ENCODE measurements at places on chromosomes 12 and 14.

GRCh38 chr12:40634517-40635131 is 57.6 kb upstream of the CNTN1 start:
- no peak for DNase-seq

GRCh38 chr12:89276860-89277259 is 75.4 kb downstream of the DUSP6 start:
- DNase-seq: no peak

- DNase-seq: no peak
Observed at GRCh38 chr12:1835211-1836131, 15.1 kb downstream of the LRTM2 start.

DNA sequence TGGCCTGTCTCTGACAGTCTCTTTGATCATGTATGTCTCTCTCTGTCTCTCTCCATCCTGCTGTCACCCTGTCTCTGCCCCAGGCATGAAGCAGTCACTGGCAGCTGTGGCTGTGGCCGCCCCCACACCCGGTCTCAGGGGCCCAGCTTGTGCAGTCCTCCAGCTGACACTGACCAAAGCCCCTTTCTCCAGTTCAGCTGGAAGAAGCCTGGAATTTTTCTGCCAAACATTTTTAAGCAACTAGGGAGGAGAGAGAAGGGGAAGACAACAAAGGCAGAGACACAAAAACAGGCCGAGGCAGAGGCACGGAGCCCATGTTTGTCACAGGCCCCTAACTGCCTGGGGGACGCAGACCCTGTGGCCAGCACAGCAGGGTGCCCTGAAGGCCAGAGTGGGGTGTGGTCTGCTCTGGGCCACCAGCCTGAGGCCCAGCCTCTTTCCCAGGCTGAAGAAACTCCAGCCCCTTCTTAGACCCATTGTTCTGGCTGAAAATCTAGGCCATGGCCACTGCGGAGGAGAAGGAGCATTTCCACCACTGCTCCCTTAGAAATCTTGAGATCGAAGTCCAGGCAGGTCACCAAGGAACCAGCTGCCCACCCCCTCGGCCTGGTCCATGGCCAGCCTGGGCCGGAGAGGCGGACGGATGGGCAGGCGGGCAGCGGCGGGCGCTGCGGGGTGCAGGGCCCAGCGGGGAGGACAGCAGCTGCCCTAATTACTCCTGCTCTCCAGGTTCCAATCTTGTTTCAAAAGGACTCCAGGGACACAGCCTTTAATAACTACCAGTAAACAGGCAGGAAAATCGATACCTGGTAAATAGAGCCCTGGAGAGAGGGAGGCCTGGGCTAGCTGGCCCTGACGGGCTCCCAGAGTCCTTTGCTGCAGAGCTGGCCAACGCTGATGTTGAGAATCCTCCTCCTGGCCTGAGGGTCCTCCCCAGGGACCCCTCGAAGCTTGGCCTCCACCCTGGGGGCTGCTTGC is 14.9 kb downstream of the DTX1 start:
- DNase-seq: no peak

- DNase-seq: no peak
Observed at GRCh38 chr12:90128526-90128925, 419.9 kb upstream of the ATP2B1 start.

GRCh38 chr12:68391937-68392336 is 59.8 kb upstream of the MDM1 start:
- DNase-seq: no peak

DNA sequence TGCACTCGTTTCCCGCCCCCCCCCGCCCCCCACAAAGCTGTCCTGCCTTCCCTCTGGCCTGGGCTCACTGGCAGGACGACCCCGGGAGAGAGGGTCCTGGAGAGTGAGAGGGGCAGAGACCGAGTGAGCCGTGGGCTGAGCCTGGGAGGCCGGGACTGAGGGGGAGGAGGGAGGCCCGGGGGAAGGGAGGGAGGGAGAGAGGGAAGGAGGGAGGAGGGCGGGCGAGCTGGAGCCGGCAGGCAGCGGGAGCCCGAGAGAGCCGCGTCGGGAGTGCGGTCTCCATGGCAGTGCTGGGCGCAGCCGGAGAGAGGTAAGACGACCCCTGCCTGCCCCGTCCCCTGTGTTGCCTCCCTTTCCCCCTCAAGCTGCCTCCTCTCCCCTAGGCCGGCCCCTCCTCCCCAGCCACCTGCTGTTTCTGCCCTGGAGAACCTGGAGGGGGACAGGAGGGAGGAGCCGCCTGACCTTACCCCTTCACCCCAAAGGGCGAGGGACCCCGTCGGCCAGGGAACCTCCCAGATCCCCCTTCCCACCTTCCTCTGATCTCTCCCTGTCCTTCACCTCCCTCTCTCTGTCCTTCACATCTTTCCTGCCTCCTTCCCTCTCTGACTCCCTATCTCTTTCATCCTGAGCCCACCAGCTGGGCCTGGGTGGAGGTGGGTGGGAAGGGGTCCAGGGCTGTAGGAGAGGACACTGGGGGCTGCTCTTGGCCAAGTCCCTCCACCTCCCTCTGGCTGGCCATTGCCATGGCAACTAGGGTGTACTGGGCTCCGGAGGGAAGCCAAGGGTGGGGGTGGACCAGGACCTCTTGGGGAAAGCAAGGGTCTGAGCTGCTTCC is at the start of gene GPR162:
Gene GPR162 (plus strand): TSS at position 231 of the 835 bp plus-strand sequence. CDS start 2,078 bp downstream, outside the sequence.
- no peak for DNase-seq

DNA sequence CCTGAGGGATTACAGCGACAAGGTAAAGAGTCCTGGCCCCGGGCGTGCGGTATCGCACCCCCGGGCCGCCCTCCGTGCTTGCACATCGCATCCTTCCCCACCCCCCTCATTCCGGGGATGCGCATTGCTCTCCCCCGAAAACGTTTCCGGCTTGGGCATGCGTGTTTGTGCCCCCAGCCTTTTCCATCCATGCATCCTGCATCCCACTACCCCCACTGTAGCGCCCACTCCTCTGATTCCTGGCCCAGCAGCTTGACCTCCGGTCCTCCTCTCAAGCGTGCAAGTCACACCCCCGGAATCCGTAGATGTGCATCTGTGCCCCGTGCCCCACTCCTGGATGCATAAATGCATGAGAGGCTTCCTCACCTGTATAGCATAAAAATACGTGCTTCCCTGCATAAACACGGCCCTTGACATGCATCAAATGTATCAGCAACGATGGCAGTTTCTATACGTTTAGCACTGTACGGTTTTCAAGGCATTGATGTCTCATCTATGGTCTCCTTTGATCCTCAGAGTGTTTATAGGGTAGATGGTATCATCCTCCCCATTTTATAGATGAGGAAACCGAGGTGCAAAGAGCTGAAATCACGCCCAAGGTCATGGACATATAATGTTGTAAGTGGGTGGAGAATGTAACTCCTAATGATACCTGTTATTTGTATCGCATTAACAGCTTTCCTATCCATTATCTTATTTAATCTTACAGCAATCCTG is 484 bp downstream of the RIC8B start:
- DNase-seq: no peak

GRCh38 chr14:95189367-95190132 is 32.2 kb upstream of the DICER1 start:
- DNase-seq: no peak

DNA sequence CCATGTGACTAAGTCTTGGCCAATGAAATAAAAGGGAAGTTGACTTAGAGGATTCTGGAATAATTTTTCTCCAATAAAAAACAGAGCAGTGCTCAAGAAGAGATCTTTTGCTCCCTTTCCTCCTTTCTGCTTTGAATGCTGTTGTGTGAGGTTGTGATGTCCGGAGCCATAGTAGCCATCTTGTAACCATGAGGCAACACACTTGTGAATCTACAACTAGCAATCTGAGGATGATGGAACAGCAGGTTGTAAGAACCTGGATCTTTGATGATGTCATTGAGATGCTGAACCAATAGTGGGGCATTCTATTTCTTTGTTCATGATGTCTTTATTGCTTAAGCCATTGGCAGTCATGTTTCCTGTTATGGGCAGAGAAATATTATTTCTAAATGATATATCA is 230.0 kb upstream of the SRRM4 start:
- DNase-seq: no peak

DNA sequence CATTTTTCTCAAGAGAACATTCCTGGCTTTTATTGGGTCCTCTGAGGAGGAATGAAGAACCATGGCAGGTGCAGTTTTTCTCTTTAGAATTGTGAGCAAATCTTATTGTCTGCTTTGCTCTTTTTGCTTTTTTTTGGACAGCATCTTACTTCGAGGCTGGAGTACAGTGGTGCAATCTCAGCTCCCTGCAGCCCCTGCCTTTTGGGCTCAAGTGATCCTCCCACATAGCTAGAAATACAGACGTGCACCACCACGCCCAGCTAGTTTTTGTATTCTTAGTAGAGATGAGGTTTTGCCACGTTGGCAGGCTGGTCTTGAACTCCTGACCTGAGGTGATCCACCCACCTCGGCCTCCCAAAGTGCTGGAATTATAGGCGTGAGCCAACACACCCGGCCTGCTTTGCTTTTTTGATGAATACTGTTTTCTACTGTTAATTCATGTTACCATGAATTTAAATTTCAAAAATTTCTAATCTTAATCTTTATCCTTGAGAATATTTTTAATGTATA is 71.5 kb downstream of the POLR3B start:
- DNase-seq: no peak

- DNase-seq: no peak
Observed at GRCh38 chr14:67537736-67538135, 4.6 kb downstream of the PLEKHH1 start.

- no peak for DNase-seq
Observed at GRCh38 chr12:73514672-73515071, 1023.0 kb upstream of the ATXN7L3B start.

DNA sequence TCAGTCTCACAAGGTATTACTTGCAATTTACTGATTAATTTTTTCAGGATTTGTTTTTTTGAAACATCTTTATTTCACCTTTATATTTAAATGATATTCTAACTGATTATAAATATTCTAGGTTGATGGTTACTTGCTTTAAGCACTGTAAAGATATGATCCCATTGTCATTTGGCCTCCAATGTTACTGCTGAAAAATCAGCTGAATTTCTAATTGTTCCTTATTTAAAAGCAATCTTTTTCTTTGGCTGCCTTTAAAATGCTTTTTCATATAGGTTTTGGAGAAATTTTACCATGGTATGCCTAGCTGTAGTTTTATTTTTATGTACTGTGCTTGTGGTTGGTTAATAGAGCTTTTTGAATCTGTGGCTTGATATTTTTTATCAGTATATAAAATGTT is 275.6 kb upstream of the PPFIA2 start:
- no peak for DNase-seq

DNA sequence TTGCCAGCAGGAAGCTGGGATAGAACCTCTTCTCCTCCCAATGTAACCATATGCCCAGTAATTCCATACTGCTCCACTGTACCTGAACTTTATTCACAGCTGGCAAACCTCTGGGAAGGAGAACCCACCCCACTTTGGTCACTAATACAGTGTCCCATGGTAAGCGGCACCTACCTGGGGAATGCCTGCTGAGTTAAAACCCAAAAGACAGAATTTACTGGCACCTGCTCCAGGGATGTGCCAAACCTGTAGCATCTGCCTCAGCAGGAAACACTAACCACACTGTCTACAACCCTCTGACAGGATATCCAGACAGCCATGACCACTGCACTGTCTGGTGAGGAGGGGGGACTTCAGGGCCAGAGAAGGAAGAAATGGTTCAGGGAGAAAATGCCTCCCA is 26.6 kb downstream of the DDX24 start:
- DNase-seq: no peak

DNA sequence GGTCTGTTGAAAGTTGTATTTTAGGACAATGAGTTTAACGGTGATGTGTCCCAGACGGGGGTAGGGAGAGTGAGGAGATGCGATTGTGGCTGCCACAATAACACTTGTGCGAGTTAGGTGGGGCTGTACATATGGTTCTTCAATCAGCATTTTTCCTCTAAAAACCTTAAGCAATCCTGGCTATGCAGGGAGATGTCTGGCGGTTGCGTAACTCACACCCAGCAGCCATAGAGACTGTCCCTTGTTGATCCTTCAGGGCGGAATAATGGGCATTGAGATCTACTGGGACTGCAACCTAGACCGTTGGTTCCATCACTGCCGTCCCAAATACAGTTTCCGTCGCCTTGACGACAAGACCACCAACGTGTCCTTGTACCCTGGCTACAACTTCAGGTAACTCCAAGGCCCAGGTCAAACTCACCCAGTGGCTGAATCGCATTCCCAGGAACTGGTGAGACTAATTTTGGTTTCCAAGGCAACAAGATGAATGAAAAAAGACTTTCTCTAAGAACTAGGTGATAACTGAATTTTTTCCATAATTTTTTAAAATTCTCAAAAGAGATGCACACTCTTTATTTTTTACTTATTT is 34.6 kb downstream of the P2RX7 start:
- no peak for DNase-seq

DNA sequence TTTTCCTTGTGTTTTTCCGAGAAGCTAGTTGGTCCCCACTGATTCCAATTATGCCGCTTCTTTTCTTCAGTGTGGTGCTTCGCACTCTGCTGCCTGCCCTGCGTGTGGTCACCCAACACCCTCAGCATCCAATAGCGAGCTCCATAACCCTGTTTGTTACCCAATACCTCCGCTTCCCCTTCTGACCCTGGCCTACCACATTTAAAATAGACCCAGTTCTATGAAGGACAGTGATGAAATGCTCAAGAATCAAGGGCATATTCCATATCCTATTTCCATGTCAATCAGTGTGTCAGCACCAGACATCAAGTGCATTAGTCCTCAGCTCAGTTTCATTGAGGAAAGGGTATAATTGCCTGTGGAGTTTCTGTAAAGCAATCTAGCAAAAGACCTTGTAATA is 9.5 kb downstream of the NDRG2 start:
- DNase-seq: no peak

DNA sequence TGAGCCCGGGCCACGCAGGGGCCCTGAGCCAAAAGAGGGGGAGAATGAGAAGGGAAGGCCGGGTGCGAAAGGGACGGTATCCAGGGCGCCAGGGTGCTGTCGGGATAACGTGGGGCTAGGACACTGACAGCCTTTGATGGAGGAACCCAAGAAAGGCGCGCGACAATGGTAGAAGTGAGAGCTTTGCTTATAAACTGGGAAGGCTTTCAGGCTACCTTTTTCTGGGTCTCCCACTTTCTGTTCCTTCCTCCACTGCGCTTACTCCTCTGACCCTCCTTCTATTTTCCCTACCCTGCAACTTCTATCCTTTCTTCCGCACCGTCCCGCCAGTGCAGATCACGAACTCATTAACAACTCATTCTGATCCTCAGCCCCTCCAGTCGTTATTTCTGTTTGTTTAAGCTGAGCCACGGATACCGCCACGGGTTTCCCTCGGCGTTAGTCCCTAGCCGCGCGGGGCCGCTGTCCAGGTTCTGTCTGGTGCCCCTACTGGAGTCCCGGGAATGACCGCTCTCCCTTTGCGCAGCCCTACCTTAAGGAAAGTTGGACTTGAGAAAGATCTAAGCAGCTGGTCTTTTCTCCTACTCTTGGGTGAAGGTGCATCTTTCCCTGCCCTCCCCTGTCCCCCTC is 3.0 kb downstream of the SSTR1 start:
- DNase-seq: no peak

DNA sequence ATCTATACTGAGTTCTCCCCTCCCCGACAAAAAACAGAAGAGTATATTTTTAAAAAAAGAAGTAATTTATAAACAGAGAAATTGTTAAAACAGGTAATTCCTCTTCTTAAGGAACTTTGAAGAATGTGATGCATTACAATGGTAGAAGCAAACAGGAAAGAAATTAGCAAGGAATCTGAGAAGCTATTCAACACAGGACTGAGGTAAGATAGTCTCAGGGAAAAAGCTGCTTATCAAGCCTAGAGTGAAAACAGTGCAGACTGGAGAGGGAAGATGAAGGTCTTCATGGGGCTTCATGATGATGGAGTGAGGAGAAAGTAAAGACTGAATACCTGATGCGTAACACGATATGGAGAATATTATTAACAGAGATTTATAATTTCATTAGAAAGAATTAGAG is 880.0 kb downstream of the SLC16A7 start:
- no peak for DNase-seq

All from activated CD4-positive, alpha-beta T cell treated with anti-CD3 and anti-CD28 coated beads for 48 hours (primary cell).